Nucleus accumbens (tissue), 56 donors: ENCODE measurements at places on chromosomes 11 and 22.

GRCh38 chr11:115083144-115083806 lies 404.9 kb downstream of the NXPE2 start:
- no peak for DNase-seq

DNA sequence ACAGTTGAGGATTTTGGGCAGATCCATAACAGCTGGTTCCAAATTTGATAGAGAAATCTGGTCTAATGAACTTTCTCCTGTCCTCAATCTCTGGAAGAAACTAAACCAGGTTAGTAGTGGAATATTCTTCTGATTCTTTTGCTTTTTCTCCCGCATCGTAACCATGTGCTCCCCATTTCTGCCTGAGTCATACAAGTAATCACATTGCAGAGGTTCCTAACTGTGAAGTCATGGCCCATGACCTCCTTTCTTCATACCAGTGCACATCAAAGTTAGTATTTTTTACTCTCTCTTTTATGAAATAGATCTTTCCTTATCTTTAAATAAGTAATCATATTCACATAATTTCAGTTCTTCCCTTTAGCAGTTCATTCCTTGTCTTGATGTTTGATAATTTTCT lies 249.0 kb downstream of the DYNC2H1 start:
- no peak for DNase-seq

DNA sequence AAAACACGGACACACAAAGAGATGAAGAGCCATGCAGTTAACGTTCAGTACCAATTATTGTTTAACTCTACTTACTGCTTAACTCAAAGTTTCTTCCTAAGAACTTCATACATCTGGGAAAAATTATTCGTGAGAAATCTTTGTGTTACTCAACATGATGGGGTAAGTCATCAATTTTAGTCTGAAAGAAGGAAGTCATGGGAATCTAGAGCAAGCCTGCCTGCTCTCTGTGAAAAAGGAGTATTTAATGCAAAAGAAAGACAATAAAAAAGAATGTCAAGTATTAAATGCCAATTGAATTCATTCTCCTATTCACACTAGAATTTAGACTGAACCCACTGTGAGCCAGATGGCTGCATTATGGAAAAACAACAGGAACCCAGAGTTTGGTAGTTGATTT lies 16.0 kb downstream of the TMEM123 start:
- DNase-seq: no peak

DNA sequence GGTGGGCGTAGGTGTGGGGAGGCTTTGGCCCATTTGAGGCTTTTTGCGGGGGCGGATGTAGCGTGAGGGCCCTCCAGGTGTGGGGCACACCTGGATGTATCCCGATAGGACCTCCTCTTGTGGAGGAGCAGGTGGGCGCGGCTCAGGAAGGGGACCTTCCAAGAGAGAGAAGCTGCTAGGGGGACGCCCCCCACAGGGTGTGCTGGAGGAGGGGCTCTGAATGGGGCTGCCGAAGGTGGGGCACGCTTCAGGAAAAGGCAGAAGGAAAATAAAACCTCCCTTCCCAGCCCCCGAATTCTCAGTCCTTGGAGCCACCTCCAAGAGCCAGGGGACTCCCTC lies 621 bp downstream of the SGSM1 start:
- peak; percentile 21 for DNase-seq

DNA sequence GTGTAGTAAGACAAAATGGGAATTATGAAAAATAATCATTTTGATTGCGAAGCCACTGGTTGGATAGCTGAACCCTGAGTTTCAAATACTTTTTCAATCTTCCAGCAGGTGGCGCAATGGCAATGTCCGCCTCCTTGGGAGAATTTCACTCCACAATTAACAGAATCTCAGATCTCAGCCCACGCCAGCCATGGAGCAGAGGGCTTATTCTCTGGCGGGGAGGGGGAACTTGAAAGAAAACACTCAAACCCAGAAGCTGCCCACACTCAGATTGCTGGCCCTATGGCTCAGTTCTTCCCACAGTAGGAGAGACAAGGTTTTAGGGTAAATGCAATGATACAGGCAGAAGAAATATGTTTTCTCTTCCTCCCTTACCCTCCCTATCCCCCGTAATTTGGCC lies 38.7 kb upstream of the RCN1 start:
- peak; percentile 23 for DNase-seq

GRCh38 chr11:73320763-73321603 lies 12.9 kb downstream of the ARHGEF17 start:
- DNase-seq: no peak

GRCh38 chr11:74697722-74698121 lies 33.5 kb downstream of the CHRDL2 start:
- DNase-seq: no peak

DNA sequence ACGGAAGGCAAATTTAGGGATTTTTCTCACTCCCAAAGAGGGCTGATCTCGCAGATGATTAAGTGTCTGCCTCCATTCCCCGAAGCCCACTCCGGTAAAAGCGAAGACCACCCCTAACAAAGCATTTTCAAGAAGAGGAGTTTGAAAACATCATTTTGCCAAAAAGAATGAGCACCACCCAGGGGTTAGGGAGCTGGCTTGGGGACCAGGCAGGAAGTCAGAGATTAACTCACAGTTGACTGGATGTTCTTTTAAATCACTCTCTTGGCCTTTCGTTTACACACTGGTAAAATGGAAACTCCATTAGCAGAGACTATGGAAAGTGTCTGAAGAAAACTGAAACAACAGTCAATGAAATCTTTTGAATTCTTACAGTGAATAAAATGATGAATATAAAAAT lies 7.9 kb upstream of the TRIM44 start:
- DNase-seq: no peak

GRCh38 chr11:63802637-63803414 lies 10.4 kb upstream of the SPINDOC start:
- DNase-seq: no peak

DNA sequence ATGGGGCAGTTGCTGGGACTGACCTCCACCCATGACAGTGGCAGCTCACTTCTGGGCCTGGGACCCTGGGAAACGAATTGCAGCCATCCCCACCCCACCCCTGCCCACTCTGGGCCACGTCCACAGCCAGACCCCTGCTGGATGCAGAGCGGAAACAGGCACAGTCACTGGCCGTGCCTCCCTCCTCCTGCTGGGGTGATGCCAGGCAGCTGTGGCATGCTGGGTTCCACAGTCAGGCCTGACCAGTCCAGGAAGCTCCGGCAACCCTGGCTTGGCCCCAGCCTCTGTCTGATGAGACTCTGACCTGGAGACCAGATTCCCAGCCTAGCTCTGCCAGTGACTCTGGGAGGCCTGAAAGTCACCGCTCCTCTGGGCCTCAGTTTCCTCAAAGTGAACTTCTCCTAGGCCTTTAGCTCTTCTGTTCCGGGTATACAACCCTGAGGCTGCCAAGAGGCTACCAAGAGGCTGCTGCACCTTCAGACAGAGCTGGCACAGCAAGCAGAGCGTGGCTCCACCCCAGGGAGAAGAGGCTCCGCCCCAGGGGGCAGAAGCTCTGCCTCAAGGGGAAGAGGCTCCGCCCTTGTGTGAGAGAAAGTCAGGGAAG lies 8.9 kb downstream of the SULT4A1 start:
- DNase-seq: no peak

GRCh38 chr11:80843266-80843974 lies 1402.6 kb upstream of the TENM4 start:
- no peak for DNase-seq

DNA sequence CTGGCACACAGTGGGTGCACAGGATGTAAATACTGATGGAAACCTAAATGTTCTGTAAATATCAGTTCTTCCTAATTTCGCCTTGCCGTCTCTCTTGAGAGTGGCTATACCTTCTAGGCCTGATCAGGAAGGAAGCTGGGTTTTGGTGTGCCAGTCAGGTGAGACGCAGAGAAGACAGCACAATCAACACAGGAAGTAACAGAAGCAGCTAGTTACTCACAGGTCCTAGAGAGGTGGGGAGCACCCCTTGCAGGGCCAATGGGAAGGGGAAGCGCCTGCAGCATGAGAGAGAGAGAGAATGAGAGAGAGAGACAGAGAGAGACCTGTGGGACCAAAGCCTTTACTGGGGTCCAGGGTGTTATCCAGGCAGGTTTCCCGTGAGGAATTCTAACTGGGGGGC lies 80.8 kb downstream of the FBLN1 start:
- no peak for DNase-seq

DNA sequence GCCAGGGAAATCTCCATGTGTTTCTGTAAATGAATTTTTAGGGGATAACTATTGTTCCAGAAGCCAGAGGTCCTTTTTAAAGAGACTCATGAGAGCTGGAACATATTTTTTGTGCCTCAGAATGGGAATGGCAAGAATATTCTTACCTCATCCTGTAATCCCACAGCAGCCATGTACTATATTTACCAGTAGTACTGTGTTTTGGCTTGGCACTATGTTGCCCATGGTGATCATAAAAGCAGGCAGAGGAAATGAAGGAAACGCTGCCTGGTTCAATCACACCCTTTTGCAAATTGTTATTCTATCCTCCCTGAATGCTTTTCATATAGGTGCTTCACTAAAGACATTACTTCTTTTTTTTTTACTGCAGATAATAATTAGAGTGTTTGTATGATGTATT lies 81.0 kb downstream of the ANO3 start:
- no peak for DNase-seq

DNA sequence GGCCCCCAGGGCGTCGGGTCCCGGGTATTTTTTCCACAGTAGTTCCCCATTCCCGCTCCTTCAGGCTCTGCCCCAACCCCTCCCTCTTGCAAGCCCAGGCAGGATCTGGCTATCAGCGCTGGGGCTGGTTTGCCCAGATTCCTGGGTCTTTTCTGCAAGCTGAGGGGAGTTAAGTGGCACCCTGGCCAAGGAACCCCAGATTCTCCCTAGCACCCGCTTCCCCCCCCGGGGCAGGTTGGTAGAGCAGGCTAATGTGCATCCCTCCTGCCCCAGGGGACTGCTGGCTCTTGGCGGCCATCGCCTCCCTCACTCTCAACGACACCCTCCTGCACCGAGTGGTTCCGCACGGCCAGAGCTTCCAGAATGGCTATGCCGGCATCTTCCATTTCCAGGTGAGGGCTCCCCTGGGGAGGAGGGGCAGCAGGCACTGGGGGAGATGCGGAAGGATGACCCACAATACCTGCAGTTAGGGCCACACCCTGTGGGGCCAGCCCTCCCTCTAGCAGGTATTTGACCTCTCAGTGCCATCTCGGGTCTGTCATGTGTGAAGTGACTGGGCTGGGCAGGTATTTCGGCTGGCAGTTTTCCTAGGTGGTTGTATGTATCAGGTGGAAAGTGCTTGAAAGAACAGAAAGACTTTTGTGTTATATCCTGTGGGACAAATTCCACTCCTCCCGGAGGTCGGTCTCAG lies 1.6 kb downstream of the CAPN1 start:
- no peak for DNase-seq

DNA sequence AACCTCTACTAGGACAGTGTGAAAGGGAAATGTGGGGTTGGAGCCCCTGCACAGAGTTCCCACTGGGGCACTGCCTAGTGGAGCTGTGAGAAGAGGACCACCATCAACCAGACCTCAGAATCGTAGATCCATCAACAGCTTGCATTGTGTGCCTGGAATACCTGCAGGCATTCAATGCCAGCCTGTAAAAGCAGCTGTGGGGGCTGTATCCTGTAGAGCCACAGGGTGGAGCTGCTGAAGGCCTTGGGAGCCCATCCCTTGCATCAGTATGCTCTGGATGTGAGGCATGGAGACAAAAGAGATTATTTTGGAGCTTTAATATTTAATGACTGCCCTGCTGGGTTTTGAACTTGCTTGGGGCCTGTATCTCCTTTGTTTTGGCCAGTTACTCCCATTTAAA lies 46.3 kb downstream of the PGR start:
- no peak for DNase-seq
